Ascending aorta (tissue), 2 donors: ENCODE measurements at places on chromosomes 5 and 9.
A peak's percentile ranks its signal among the peaks of the same experiment; 100 is the strongest.

DNA sequence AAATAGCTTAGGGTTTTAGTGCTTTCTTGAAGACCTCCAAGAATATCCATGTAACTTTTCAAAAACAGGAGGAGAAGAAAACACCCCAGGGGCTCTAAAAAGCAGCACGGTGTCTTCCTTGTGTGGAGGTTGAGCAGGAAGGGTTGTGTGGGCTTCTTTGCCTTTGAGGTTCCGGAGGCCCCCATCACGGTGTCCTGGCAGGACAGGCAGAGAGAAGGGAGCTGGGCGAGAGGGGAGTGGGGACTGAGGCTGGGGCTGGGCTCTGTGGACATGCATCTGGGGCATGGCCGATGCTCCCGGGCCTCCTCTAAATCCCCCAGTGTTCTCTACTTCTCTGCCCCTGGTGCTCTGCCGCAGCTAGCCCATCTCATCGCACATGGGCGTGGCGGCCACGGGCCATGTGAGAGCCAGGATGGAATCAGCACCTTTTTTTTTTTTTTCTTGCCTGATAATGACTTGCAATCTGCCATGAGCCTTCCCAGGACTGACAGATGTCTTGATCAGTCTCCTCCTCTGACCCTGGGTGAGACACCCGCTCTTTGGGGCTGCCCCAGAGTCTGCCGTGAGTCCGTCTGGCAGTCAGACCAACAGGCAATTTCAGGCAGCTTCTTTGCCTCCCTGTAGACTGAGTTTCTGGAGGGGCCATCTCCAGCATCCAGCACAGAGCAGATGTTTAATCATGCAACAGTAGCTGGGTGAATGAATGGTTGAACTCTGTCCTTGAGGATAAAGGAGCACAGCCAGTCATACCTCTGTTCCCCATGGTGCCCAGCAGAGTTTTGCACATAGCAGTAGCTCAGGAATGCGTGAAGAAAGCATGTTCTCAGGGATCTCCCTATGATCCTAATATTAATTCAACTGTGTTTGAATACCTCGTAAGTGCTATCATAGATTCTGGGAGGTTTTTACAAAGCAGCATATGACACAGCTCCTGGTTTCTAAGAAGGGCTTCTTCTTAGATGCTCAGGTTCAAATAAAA is 12.1 kb downstream of the CXCL14 start:
- no peaks in the 10 kb centered on the region for H3K27me3 ChIP-seq
- H3K36me3 ChIP-seq, result no peaks in the 10 kb centered on the region
- H3K4me3 ChIP-seq, result no peak overlapping the region
- DNase-seq, result no peak
- H3K27ac ChIP-seq, result no peak overlapping the region

DNA sequence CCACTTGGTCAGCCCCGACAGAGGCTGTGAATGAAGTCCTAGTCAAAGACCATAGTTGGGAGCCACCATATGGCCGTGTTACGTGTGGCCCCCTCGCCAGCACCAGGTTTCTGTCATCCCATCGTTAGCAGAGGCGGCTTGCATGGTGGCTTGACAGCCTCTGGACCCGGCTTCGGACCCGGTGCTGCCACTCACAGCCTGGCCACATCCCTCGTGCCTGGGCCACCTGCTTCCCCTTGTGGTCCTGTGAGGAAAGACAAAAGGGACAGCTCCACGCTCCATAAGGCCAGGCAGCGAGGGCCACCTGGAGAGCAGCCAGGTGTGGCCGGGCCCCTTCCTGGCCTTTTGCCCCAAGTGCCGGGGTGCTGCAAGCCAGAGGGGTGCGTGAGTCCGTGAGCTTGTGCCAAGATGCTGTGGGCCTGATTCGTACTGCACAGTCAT is 6.2 kb downstream of the NKD2 start:
- peaks cover 8% of the 10 kb centered on the region for H3K27me3 ChIP-seq
- H3K4me1 ChIP-seq, result no peaks in the 10 kb centered on the region
- H3K4me3 ChIP-seq, result no peak overlapping the region
- no peak for DNase-seq
- no peaks in the 10 kb centered on the region for H3K36me3 ChIP-seq
- no peak overlapping the region for H3K27ac ChIP-seq

GRCh38 chr9:37126214-37126788 is 5.9 kb downstream of the ZCCHC7 start:
- H3K27ac ChIP-seq, result no peak overlapping the region
- no peak for DNase-seq
- no peaks in the 10 kb centered on the region for H3K4me1 ChIP-seq
- no peak overlapping the region for H3K4me3 ChIP-seq
- H3K27me3 ChIP-seq, result no peaks in the 10 kb centered on the region

DNA sequence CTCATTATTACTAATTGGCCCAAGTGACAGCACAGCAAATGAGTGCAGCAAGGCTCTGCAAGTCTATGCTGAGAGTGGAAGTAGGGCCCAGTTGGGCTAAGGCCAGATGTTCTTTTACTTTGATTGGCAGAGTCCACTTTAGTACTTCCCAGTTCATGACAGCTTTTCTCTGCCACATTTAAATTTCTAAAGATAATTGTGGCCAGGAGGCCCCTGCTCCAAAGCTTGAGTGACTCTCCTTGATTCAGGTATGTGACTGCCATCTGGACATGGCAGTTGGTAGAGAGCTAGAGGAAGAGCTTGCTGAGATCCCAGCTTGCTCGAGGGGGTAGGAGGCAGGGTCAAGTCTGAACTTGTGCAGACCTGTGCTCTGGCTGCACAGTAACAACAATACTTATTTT is 154.1 kb downstream of the CARTPT start:
- H3K4me1 ChIP-seq, result peaks cover 5% of the 10 kb centered on the region
- no peaks in the 10 kb centered on the region for H3K36me3 ChIP-seq
- DNase-seq, result no peak
- H3K4me3 ChIP-seq, result no peak overlapping the region

GRCh38 chr5:141001446-141001843 is 35.2 kb downstream of the PCDHAC2 start:
- no peak for DNase-seq
- H3K27ac ChIP-seq, result no peak overlapping the region
- H3K4me3 ChIP-seq, result peak overlapping the region; percentile 32
- no peaks in the 10 kb centered on the region for H3K4me1 ChIP-seq
- H3K36me3 ChIP-seq, result no peaks in the 10 kb centered on the region
